ENCODE measurements at places on chromosomes 7 and 10.

- DNase-seq, result no peak
These were observed 12.4 kb upstream of the BMPER start for GRCh38 chr7:33892945-33893344.

- DNase-seq, result no peak
These were observed 3.4 kb downstream of the AOC1 start for GRCh38 chr7:150855476-150856302.

DNA sequence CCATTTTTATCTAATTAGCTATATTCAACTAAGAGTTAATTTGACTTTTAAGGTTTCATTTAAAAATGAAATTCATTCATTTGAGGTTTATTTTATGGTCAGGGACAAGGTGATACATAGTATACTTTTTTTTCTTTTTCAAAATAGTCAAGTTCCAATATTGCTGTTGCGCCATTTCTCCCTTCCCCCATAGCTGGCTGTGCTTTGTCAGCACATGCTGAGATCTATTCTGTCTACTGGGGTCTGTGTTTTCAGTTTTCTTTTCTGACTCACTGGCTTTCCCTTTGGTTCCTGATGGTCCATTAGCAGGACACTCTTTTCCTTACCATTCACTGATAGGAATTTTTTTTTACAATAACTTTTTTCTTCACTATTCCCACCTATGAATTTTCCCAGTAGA is 336.4 kb upstream of the TMEM229A start:
- DNase-seq, result no peak

GRCh38 chr7:43108255-43109011 is 4.0 kb upstream of the HECW1 start:
- peak; percentile 80 for DNase-seq

DNA sequence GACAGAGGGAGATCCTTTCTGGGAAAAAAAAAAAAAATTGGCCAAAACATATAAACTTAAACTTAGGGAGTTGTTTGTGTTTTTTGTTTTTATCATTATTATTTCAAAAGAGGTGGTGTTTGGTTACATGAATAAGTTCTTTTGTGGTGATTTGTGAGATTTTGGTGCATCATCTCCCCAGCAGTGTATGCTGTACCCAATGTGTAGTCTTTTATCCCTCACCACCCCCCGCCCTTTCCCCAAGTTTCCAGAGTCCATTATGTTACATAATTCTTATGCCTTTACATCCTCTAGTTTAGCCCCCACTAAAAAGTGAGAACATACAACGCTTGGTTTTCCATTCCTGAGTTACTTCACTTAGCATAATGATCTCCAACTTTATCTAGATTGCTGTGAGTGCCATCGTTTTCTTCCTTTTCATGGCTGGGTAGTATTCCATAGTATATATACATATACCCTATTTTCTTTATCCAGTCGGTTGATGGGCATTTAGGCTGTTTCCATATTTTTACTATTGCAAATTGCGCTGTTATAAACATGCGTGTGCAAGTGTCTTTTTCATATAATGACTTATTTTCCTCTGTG is 148.1 kb upstream of the ZNF92 start:
- no peak for DNase-seq

DNA sequence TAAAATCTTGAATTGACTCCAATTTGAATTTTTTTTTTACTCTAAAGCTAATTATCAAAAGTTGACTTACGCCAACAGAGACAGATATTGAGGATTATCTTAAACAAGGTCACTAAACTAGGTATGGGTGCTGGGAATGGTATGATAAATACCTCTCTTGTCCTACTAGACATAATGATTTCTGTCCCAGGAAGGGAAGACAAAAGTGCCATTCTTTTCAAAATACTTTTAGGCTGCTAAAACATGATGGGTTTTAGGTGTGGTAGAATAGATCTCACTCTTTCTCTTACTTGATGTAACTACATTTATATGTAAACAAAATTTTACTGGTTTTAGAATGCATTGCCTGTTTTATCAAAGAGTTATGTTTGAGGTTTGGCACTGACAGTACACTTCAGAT is 15.1 kb downstream of the TMEM60 start:
- DNase-seq, result no peak

DNA sequence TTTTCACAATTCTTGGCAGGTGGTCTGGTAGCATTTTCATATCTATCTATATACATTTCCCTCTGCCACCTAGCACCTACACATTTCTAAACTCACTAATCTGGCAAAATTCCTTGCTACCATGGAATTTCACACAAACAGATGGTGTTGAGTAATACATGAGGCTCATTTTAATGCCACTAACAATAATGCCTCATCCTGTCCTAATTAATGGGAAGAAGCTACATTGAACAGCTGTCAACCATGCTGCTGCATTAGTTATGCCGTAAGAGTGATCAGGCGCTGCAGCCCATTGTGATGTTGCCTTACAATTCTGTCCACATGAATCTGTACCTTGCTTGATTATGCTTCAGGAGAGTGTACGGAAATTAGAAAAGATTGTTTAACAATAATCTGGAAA is 23.2 kb downstream of the COL1A2 start:
- no peak for DNase-seq

DNA sequence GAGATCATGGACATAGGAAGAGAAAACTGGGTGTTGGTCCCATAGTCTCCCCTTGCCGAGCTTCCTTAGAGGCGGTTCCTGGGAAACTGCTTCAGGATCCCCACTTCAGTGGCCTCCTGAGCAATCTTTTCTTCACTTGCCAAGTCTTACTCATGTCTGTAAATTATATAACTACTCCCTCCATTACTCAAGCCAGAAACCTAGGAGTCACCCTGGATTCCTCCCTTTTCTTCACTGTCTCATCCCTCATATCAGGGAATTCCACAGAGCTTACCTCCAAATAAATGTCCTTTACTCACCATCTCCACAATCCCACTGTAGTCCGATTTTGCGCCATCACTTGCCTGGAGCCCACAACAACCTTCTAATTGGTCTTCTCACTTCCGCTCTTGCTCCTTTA is 29.1 kb upstream of the TRUB1 start:
- no peak for DNase-seq

GRCh38 chr7:27106181-27106900 is 3.9 kb upstream of the HOXA2 start:
- DNase-seq, result no peak

GRCh38 chr10:100238429-100238828 is 9.0 kb upstream of the CHUK start:
- DNase-seq, result no peak

GRCh38 chr10:98878418-98878817 is 357.2 kb downstream of the HPSE2 start:
- no peak for DNase-seq

DNA sequence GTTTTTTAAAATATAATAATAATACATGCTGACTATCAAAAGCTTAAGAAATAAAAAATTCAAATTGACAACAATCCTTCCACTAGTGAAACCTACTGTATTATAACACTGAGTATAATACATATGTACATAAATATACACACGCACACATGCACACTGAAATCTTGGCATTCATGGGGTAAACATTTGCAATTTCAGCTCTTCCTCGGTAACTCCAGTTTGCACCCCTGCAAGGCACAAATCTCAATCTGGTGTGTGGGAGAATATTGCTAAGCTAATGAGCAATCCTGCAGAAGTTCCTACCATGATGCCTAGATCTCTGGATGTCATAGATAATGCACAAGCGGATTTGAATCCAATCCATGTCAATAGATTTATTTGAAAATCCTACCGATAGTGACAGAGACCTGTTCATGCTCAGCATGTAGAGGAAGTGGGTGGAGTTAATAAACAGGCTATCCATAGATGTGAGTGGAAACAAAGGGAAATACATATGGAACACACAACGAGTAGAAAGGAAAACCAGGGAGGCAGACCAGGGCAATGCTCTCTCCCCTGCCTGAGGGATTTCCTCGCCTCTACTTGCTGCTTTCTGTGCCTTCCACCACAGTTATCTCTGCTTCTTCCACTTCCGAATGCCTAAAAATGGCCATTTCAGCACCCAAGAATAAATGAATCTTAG is 38.1 kb upstream of the LANCL2 start:
- DNase-seq, result no peak

- no peak for DNase-seq
These were observed 43.1 kb upstream of the KLHL7 start for GRCh38 chr7:23062452-23062851.

DNA sequence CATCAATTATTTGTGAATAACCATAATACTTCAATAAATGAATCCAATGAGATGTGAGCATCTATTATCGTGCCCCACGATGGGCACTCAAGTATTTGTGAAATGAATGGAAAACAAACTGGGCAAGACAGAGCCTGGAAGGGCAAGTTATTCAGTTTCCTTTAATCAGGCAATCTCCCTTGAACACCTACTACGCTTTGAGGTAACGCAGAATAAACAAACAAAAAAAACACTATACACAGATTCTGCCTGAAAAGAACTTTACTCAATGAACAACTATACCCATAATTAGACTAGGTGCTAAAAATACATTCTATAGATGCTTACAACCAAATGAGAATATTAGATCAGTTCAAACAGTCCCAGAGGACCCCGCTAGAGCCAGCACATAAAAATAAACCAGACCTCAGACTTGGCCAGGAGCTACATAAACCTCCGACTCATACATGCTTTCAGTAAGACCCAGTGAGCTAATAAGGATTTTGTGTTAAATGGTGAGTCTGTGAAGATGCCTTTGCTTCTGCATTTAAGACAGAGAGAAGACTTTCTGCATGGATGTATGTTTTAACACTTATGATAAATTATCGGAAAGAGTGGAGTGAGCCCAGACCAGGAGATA is 121.3 kb downstream of the MPP7 start:
- no peak for DNase-seq

GRCh38 chr7:107932805-107933204 is 41.8 kb downstream of the DLD start:
- no peak for DNase-seq

- peak; percentile 53 for DNase-seq
These were observed 40.2 kb downstream of the PDSS1 start for GRCh38 chr10:26737730-26738129.

DNA sequence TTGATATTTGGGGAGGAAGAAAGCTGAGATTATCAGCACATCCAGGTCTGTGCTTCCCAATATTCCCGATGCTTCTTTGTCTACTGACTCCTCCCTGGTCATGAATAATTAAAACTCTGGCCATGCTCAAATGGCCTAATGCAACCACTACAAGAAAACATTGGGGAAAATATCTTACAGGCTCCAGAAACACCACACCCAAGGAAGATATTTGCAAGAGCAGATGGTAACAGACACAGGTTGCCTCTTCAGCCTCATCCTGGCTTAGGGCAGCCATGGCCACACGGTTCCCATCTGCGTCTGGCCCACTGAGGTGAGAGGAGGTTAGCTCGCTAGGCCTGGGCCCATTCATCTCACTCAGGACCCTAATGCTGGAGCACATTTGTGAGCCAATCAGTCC is 108.4 kb upstream of the SDK1 start:
- DNase-seq, result no peak

DNA sequence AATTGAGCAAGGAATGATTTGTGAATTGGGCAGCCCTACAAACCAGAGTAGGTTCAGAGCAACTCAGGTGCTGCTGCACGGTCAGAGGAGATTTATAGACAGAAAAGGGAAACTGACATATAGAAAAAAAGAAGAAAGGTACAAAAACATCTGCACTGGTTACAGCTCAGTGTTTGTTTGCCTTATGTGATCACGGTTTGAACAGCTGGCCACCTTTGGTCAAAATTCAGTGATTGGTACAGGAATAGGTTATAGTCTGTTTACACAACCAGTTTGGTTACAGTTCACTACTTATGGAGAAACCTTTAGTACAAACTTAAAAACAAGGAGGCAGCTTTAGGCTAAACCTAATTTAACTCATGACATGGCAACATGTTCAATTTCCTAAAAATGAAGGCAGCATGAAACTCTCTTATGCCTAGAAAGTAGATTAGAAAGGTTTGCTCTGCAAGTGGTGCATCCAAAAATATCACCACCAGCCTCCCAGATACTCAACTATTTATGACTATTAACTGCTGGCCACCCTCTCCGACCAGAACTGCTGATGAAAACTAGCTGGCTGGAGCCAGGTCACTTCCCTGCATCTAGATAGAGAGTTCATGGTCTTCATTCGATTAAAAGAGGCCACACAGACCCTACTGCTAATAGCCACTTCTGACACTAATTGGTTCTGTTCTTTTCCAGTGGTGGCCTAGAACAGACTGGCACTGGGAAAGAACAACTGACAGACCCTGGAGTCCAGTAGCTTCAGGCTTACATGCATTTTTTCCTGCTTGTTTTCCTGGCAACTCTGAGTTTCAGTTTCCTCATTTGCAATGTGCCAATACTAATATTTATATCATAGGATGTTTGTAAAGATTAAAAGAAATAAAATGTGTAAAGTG is 548.0 kb downstream of the CCSER2 start:
- DNase-seq, result no peak

DNA sequence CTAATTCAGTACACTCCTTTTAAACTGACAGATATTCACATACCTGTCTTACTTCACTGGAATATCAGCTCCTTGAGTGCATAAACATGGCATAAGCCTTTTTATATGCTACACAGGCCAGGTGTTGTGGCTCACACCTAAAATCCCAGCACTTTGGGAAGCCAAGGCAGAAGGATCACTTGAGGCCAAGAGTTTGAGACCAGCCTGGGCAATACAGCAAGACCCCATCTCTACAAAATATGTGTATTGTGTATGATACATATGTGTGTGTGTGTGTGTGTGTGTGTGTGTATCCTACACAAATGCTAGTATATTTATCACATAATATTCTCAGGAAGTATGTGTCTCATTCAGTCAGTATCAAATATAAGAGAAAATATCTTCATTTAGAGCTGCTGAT is 45.3 kb downstream of the DNAJC12 start:
- DNase-seq, result no peak

DNA sequence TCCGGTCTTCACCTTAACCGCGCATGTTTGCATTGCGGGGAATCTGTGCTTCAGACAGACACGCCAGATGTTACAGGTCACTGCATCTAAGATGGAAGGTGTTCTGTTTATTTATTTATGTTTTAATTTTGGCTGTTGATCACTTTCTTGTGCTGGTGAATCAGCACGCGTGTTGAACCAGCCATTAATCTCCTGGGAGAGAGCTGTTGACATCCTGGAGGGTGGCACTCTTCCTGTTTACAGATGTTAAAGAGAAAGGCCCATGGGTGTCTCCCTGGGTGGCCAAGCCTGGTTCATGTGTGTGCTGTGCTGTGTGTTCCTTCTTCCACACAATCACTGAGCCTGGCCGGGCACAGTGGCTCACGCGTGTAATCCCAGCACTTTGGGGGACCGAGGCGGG is 355.3 kb downstream of the PAXIP1 start:
- DNase-seq, result no peak

DNA sequence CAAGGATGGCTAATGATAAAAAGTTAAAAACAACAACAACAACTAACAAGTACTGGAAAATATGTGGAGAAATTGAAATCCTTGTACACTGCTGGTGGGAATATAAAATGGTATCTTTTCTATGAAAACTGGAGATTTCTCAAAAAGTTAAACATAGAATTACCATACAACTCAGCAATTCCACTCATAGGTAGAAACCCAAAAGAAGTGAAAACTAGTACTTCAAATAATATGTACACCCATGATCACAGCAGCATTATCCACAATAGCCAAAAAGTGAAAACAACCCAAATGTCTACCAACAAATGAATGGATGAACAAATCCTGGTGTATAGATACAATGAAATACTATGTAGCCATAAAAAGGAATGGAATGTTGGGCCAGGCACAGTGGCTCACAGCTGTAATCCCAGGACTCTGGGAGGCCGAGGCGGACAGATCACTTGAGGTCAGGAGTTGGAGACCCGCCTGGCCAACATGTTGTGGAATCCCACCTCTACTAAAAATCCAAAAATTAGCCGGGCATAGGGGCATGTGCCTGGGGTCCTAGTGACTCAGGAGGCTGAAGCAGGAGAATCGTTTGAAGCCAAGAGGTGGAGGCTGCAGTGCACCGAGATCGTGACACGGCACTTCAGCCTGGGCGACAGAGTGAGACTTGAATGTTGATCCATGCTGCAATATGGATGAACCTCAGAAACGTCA is 66.8 kb downstream of the SRPK2 start:
- no peak for DNase-seq

All from activated CD4-positive, alpha-beta T cell treated with anti-CD3 and anti-CD28 coated beads for 48 hours (primary cell).